ENCODE measurements at places on chromosomes 11 and 22.
A peak's percentile ranks its signal among the peaks of the same experiment; 100 is the strongest.

DNA sequence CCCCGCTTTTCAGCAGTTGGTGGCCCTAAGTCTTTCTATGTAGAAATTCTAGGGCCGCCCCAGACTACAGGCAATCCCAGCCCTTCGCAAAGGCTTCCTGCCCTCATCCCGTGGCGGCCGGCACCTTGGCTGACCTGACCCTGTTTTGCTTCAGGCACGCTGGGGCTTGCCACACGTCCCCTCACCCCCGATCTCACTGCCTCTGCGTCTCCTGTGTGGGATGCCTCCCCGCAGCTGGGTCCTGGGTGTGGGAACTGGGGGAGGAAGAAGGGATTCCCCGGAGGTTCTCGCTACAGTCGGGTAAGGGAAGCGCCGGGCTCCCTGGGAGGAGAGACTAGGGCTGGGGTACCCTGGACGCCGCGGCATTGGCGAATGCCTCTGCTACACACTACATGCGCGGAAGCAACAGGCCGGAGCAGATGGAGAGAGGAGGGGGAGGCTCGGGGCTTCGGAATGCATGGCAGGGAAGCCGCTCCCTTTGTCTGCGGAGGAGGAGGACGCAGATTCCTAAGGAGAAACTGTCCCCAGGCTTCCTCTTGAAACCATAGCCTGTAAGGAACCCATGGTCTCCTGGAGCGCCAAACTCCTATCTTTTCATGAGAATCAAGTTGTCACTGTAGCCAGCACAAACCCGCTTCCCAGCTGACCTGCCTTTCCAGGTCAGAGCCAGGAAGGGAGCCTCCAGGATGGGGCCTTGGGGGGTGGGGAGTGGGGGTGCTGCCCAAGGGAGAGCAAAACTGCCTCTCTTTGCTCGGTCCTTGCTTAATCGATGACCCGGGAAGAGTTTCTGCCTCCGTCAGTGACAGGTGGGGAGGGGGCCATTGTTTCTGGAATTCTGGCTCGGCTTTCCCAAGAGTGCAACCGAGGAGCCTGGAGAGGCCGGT lies 1.4 kb downstream of the DTX4 start:
- DNase-seq, result peak; percentile 46

GRCh38 chr11:73376803-73377629 lies 817 bp downstream of the RELT start:
- DNase-seq, result peak; percentile 74

DNA sequence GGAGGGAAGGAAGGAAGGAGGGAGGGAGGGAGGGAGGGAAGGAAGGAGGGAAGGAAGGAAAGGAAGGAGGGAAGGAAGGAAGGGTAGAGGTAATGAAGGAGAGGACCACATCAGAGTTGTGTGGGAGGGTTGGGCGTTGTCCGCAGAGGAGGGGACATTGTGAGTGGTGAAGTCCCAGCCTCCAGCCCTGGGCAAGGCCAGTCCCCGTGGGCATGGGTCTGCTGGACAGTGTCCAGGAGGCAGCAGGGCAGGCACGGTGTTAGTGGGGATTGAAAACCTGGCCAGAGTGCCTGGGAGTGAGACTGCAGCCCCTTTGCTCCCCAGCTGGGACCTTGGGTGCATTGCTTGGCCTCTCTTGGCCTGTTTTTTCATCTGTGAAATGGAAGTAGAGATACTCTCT lies 1462.3 kb downstream of the BRD1 start:
- DNase-seq, result no peak

GRCh38 chr11:34613015-34613414 lies 7.9 kb upstream of the EHF start:
- DNase-seq, result peak; percentile 61

DNA sequence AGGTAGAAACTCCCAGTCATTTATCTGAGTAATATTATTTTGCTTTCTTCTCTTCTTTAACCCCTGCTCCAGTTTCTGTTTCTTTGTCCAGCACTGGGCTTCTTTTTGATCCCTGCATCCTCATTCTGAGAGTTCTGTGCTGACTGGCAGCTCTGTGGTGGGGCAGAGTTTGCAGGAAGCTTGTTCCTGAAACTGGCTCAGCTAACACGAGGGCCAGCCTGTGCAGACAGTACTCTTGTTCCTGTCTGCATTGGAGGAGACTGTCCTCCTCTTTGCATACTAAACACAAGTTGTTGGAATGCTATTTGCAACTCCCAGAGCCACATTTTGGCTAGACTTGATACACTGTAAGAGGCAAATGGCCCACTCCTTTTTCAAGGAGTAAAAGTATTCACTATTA lies 93.1 kb upstream of the HORMAD2 start:
- no peak for DNase-seq

DNA sequence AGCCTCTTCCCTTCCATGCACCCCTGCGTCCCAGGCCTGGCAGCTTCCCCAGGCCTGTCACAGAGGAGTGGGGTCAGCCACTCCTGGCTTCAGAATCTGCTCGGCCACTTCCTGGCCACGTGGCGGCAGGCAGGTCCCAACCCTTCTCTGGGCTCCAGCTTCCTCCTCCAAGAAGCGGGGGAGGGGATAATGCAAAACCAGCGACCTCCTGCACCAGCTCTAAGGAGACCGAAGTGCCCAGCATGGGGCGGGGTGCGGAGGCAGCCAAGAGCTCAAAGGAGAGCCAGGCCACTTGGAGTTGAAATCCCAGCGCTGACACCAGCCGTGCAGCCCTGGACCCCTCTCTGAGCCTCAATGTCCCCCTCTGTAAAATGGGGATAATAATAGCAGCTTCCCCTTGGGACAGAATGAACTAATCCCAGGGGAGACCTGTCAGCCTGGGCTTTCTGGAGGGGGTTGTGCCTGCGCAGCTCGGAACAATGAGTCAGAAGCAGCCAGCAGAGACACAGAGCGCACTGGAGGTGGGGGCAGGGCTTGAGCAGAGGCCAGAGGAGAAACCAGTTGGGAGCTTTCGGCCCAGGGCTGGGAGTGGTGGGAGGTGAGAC lies 22.8 kb upstream of the PICK1 start:
- peak; percentile 78 for DNase-seq

DNA sequence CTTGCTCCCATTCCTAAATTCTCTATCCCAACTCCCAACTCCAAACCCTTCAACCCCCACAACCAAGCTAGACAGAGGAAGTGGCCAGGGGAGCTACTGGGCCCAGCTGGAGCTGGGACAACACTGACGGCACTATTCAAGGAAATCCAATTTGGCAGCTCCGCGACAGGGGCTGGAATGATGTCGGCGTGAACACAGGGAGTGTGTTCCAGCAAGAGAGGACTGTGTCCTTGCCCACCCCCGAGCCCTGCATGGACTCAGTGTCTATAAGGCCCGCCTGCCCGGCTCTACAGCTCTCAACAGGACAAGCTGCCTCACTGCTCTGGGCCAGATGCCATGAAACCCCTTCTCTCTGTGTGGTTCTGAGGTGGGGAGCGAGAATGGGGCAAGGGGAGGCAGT lies 11.3 kb downstream of the PCSK7 start:
- DNase-seq, result no peak

GRCh38 chr22:17337639-17338038 lies 31.6 kb upstream of the CECR2 start:
- no peak for DNase-seq

GRCh38 chr11:10818594-10818993 lies 9.9 kb upstream of the EIF4G2 start:
- DNase-seq, result no peak

- no peak for DNase-seq
These were observed 22.0 kb upstream of the OR8B8 start for GRCh38 chr11:124467381-124467927.

GRCh38 chr11:77353131-77353530 lies 51.6 kb upstream of the GDPD4 start:
- DNase-seq, result no peak

GRCh38 chr11:2074266-2074825 lies 64.8 kb downstream of the IGF2 start:
- no peak for DNase-seq

GRCh38 chr11:68460741-68461574 lies at the start of gene PPP6R3:
TSS of gene PPP6R3 (plus strand) at chr11:68460752. CDS start at chr11:68537665, 76,913 bp downstream.
- no peak for DNase-seq

GRCh38 chr11:73317373-73317772 lies 9.3 kb downstream of the ARHGEF17 start:
- DNase-seq, result no peak

GRCh38 chr22:49992921-49993648 lies 19.5 kb downstream of the IL17REL start:
- no peak for DNase-seq

DNA sequence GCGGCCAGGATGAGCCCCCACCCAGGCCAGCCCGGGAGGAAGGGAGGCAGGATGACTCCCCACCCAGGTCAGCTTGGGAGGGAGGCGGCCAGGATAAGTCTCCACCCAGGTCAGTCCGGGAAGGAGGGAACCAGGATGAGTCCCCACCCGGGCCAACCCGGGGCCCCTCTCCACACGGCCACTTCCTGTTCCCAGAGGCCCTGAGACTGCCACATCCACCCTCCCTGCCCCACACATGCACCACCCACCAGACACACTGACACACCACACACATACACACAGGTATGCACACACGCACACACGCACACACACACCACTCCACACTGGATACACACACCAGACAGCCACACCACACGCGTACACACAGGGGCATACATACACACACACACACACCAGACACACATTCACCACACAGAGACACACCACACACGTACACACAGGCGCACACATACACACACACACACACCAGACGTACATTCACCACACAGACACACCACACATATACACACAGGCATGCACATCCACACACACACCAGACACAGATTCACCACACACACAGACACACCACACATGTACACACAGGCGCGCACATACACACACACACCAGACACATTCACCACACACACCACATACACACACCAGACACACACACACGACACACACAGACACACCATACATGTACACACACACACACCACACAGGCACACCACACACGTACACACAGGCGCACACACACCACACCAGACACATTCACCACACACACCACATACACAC lies 84.9 kb upstream of the PRR5 start:
- DNase-seq, result no peak

DNA sequence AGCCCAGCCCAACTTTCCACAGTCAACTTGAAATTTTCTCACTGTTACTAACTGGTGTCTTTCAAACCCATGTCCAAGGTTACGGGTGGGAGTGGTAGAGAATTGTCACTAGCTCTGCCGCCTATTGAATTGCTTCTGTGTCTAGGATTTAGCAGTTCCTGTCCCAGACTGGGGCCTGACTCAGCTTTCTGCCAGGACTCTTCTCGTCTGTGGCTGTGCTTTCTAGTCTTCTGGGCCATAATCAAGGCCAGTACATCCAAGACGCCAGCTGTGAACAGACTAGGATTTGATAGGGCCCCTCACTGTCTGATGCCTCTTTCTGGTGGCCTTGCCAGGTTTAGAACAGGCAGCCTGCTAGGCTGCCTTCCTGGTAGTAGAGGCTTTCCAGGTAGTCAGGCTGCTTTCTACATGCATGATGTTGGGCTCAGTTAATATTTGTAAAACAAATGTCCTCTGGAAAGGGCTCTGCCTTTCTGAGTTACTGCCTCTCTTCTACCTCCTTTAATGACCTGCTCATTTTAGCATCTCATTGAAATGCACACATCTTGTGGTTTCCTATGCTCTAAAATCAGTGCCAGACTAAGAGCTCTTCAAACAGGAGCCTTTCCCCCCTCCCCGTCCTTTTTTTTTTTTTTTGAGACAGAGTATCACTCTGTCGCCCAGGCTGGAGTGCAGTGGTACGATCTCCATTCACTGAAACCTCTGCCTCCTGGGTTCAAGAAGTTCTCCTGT lies 13.1 kb upstream of the HIKESHI start:
- no peak for DNase-seq

GRCh38 chr11:10526974-10527918 lies 13.7 kb downstream of the RNF141 start:
- no peak for DNase-seq

GRCh38 chr11:16278273-16278672 lies 78.1 kb downstream of the SOX6 start:
- DNase-seq, result no peak

- no peak for DNase-seq
These were observed 4.6 kb upstream of the CD6 start for GRCh38 chr11:60966890-60967289.

GRCh38 chr22:24894220-24894975 lies 52.1 kb downstream of the LHFPL7 start:
- peak; percentile 96 for DNase-seq

- no peak for DNase-seq
These were observed 203.8 kb downstream of the DLG2 start for GRCh38 chr11:85423316-85423715.

DNA sequence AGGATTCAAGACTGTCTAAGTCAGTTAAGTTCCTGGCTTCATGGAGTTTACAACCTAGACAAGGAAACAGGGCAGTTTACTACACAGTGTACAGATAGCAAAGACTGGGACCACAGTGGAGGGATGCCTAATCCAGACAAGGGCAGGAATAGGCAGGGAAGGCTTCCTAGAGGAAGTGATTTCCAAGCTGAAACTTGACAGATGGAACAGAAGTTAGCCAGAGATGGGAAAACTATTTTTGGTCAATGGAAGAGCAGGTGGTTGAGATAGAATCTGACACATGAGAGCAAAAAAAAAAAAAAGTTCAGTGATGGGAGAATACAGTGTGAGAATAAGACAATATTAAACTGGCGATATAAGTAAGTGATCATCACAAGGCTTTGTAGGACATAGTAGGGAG lies 1.3 kb downstream of the COA4 start:
- no peak for DNase-seq

DNA sequence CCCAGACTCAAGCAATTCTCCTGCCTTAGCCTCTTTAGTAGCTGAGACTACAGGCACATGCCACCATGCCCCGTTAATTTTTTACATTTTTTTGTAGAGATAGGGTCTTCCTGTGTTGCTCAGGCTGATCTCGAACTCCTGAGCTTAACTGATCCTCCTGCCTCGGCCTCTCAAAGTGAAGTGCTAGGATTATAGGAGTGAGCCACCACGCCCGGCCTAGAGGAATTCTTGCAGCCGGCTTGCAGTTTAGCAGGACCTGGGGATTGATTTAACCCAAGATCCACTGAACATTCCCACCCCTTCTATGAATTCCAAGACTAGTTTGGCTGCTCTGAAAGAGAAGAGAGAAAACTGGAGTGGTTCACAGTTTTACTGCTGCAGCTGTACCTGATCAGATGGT lies 63.3 kb upstream of the TNRC6B start:
- no peak for DNase-seq

- DNase-seq, result no peak
These were observed 60.0 kb downstream of the LIF start for GRCh38 chr22:30186510-30186909.

DNA sequence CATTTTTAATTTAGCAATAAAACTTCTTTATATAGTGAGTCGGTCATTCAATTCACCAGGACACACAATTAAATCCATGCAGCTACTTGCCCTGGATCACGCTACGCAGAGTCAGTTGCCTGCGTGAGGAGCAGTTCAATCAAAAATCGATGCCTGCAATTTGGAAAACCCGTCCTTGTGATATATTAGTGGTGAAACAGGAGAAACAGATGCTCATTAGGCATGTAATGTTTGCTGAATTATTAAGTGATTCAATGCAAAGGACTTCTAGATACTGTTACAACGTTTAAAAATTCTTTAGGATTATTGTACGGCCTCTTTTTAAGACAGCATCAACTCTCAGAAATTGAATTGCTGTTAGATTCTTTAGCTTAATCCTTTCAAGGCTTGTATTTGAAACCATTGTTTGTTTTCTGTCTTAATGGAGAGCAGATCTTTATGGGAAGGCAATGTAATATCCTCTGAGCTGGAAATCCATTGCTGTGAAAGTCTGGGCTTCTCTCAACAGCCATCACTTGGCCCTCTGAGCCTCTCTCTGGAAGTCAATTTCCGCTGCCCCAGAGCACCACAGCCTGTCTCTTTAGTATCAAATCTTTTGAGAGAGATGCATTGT lies 20.1 kb upstream of the PAMR1 start:
- DNase-seq, result no peak

GRCh38 chr11:115564851-115565250 lies 60.6 kb upstream of the CADM1 start:
- DNase-seq, result no peak

- DNase-seq, result no peak
These were observed 44.9 kb downstream of the WNT7B start for GRCh38 chr22:45932071-45932470.

Data from kidney glomerular epithelial cell (primary cell).